T1000 (cell line): ENCODE measurements at places on chromosomes 6 and 20.

DNA sequence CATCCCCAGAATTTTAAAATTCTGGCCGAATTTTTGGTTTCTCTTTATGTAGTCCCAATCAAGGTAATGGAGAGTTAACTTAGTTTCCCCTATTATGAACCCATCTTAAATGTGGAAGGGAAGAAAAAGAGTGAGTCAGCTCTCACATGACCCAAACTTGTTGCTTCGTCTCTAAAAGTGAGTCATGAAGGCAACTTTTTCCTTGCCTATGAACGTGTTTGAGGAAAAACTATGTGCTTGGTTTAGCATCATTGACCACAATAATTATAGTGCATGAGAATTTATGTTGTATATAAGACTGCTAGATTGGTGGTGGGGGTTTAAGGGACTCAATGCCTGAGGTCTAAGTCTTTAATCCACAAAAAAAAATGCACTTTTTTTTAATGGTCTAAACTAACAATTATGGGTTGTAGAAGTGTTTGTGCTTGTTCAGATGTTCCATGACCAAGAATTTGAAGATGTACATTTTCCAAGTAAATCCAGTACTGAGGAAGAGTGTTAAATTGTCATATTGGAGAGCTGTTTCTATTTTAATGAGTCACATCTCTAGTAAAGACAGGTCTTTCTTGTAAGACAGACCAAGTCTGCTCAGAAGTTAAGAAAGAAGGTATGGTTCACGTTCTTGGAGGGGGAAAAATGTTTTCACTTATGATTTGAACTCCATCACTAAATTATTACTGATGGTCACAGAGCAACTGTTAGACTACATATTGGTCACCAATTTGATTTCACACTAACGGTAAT is 409.9 kb upstream of the MARCKS start:
- DNase-seq: no peak

- DNase-seq: no peak
Measured at GRCh38 chr6:73581293-73581692, 60.5 kb upstream of the EEF1A1 start.

- DNase-seq: no peak
Measured at GRCh38 chr6:22643780-22644179, 74.4 kb downstream of the HDGFL1 start.

DNA sequence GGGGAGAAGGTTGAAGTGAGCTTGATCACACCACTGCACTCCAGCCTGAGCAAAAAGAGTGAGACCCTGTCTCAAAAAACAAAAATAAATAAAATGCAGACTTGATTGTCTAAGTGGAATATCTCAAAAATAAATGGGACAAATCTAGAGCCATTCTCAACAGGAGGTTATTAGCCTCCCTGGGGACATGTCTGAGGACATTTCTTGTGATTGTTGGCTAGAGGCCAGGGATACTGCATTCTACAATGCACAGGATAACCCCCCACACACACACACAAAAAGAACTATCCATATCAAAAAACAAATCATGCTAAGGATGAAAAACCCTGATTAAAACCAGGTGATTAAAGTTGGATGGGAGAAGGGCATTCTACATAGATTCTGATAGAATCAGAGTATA is 37.5 kb downstream of the FAM217A start:
- DNase-seq: no peak

DNA sequence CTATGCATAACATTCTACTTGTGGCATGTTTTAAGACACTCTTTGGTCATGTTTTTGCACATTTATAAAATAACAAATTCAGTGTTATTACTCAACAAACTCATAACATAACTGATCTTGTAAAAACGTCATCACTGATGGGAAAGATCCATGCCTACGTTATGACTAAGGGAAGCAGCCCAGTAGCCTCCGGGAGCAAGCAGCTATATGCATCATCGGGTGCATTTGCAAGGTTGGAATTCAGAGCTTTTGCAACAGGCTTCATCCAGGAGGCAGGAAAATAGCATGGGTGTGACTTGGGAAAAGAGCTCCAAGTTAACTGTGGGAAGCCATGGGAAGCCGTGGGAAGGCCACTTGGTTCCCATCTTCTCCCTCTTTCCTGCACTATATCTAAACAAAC is 271.6 kb upstream of the SGK1 start:
- peak; percentile 76 for DNase-seq

GRCh38 chr6:118708055-118708454 is 56.7 kb upstream of the CEP85L start:
- no peak for DNase-seq

DNA sequence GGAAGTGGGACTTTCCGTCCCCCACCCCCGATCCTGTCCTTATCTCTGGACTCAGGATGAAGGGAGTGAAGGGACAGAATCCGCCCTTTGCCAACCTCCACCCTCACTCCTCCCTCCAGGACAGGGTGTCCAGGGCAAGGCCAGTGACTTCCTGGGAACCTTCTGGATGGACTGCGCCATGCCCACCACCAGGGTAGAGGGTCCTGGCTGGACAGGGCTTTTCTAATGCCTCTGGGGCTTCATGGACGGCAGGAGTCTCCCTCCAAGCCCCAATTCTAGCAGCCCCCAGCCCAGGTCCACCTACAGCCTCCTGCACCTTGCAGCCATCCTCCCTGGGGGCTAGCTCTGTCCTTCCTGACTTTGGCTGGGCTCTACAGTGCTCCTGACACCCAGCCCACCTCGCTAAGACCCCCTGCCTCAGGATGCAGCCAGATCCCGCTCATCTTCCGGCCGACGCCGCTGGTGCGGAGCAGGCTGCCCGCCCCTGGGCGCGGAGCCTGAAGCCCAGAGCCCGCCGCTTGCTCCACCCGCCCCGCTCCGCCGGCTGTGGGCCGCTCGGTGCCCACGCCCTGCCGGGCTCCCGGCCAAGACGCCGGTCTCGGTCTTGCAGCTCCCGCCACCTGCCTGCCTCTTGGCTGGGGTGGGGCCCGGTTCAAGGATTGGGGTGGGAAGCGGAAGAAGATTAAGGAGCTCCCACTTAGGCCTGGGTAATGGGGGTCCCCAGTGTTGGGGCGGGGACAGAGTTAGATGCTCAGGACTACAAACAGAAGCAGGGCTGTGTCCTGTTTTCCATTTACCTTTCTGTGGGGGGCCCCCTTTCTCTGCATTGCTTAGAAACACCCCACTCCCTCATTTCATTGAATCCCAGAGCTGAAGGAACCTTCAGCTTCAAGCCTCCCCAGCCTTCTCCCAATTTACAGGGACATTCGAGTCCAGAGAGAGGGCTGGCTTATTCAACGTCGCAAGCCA is 72.8 kb downstream of the MDGA1 start:
- no peak for DNase-seq

- no peak for DNase-seq
Measured at GRCh38 chr20:47784599-47785310, 526 bp downstream of the SULF2 start.

- DNase-seq: no peak
Measured at GRCh38 chr6:159535656-159536350, 157.2 kb downstream of the SOD2 start.

- no peak for DNase-seq
Measured at GRCh38 chr20:50338479-50339391, 148.1 kb downstream of the CEBPB start.

- no peak for DNase-seq
Measured at GRCh38 chr20:50449738-50450492, 60.3 kb upstream of the PTPN1 start.

- no peak for DNase-seq
Measured at GRCh38 chr6:18406955-18407749, 20.0 kb downstream of the RNF144B start.

- no peak for DNase-seq
Measured at GRCh38 chr20:4774207-4774606, 52.5 kb downstream of the PRND start.

DNA sequence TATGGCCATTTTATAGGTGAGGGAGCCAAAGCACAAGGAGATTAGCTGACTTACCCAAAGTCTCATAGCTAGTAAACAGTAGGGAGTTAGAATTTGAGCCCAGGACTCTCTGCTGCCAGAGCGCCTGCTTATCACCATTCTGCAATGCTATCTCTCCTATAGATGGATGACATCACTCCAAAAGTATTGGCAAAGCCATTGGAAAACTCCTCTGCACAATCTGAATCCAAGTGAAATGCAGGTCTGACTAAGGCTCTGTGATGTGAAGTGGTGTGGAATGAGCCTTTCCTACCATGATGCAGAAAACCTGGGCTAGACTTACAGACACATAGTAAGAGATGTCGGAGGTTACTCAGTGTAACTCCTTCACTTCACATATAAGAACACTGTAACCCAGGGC is 106.3 kb downstream of the GRM1 start:
- DNase-seq: no peak

DNA sequence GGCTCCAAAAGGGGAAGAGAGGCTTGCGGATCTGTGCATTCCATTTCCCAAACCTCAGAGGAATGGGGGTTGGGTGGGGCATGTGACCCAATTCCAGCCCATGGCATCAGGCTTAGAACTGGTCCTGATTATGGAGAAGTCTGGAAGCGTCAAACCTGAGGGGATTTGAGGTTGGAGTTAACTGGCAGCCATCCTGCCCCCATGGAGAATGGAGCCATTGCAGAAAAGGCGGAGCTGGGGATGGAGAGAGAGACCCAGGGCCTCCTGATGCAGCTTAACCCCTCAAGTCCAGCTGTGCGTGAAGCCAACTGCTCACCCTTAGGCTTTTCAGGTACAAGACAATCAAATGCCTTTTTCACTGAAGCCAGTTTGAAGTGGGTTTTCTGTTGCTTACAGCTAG is 9.9 kb upstream of the SDCBP2 start:
- no peak for DNase-seq

- DNase-seq: no peak
Measured at GRCh38 chr6:12175626-12176025, 114.5 kb upstream of the EDN1 start.

GRCh38 chr6:71043902-71044301 is 87.0 kb upstream of the B3GAT2 start:
- DNase-seq: no peak

DNA sequence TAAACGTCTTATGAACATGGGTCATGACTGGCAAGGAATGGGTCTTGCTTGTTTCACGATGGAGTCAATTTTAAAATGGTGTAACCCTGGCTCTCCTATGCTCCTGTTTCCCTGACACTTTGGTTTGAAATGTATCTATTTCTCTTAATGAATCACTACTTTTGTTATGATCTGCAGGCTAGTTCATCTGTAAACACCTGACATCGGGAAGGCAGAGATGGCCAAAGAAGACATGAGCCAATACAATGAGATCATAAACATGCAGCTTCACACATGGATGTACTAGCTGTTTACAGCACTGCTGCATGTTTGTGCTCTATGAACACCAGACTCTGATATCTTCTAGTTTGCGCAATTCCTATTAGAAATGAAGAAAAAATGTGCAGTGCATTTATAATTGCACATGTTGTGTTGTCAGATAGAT is 11.0 kb upstream of the RAD21L1 start:
- no peak for DNase-seq

GRCh38 chr6:97059473-97059872 is 134.9 kb downstream of the KLHL32 start:
- DNase-seq: no peak

- DNase-seq: peak; percentile 41
Measured at GRCh38 chr20:54084727-54085388, 14.5 kb upstream of the BCAS1 start.

- no peak for DNase-seq
Measured at GRCh38 chr6:36095497-36096391, 34.6 kb upstream of the MAPK13 start.

GRCh38 chr6:12962987-12963386 is 246.4 kb downstream of the PHACTR1 start:
- DNase-seq: no peak

DNA sequence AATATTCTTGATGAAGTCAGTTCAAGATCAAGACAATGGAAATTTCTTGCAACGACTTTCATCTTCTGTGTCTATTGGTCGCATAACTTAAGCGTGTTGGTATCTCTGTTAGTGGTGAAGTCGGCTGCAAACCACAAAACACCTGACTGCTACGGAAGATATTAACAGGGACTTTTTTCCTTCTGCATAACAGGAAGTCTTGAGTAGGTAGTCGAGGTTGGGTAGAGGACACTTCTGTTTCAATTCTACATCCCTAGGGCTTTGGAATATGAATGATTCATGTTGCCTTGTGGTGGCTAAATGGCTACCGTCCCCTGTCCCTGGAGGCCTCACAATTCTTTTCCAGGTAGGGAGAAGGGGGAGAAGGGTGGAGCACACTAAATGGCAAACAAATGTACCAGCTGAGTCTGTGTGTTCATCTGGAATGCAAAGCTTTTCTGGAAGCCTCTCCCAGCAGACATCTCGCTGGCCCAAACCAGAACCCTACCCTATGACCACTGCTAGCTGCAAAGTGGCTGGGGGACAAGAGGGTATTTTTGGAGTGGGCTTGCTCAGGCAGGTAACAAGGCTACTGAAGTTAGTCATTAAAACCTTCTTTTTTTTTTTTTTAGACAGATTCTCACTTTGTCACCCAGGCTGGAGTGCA is 34.6 kb upstream of the NKX2-2 start:
- no peak for DNase-seq

DNA sequence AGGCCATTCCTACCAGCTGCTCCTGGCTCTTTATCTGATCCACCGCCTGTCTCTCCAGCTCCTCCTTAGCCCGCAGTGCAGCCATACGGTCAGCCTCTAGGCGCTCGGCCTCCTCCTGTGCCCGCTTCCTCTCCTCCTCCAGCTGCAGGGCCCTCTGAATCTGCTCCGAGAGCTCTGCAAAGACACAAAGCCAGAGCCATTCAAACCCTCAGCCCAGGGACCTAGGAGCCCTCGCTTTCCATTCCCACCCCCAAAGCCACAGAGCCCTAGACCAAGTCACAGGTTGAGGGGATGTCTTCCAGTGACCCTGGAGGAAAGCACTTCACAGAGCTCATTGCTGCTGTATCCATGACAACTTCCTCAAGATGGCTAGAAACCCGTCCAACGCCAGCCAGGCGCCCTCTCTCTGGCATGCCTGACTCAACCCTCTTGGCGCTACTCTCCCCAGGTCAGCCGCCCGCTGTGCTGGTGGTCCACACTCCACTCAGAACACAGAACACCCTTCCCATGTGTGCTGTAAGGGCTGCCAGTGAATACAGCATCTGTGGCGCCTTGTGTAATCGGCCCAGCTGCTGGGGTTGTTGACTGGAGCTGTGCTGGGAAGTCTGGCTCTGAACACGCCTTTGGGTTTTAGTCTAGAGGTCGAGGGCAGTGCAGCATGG is 49.3 kb downstream of the EZR start:
- DNase-seq: no peak

- DNase-seq: no peak
Measured at GRCh38 chr20:56411759-56412472, at the start of gene CASS4. Gene CASS4 (plus strand): TSS chr20:56412260. CDS start chr20:56412459, 199 bp downstream.

DNA sequence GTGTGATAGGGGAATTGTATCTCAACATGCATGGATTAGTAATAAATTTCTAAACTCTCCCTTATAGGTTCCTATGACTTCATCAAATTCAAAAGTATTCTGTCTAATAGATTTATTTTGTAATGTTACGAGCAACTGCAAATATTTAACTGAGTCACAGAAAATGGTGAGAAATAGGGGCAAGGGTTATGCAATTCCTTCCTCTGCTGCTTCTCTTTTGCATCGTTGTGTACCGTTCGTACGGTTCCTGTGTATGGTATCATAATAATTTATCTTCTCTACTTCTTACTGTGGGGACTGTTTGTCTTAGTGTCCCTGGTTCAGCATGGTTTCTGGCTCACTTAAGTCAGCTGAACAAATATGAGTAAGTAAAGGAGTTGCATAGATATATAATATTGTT is 44.8 kb downstream of the SMOC2 start:
- no peak for DNase-seq

- DNase-seq: no peak
Measured at GRCh38 chr6:136599329-136600011, 49.2 kb upstream of the MAP7 start.

GRCh38 chr6:131575834-131576478 is 2.9 kb downstream of the ARG1 start:
- DNase-seq: no peak

GRCh38 chr20:40650707-40651106 is 38.3 kb downstream of the MAFB start:
- no peak for DNase-seq
